MG63 (cell line): ENCODE measurements at places on chromosomes 5 and 9. TPM values are rescaled to one million over a fixed set of nuclear protein-coding genes. Genes with fewer than 3 reads are reported as not detected.

Gene WHRN
- total RNA-seq, result 1.9 and 2.1 TPM in 2 replicates

Gene SLC36A2
- total RNA-seq, result not detected in 2 replicates

Gene DBH
- total RNA-seq, result not detected in 2 replicates

Gene LCP2
- total RNA-seq, result not detected in 2 replicates

Gene ISOC1
- 13.1 and 22.7 TPM in 2 replicates for total RNA-seq

Gene KCNV2
- not detected in 2 replicates for total RNA-seq

Gene STPG3
- total RNA-seq, result not detected in 2 replicates

Gene ADRA1B
- total RNA-seq, result 0.25 and 0.56 TPM in 2 replicates

Gene P4HA2
- 71.0 and 96.8 TPM in 2 replicates for total RNA-seq

Gene SURF2
- 28.5 and 47.2 TPM in 2 replicates for total RNA-seq

Gene DAB2IP
- 6.8 and 7.3 TPM in 2 replicates for total RNA-seq

Gene GFI1B
- not detected in 2 replicates for total RNA-seq

Gene TEK
- 0.07 and 0.42 TPM in 2 replicates for total RNA-seq

Gene GPRIN1
- 21.0 and 32.2 TPM in 2 replicates for total RNA-seq

Gene SLC46A2
- not detected in 2 replicates for total RNA-seq

Gene CAMK4
- total RNA-seq, result 0.02 TPM in 1 of 2 replicates, not detected in the other

Gene TMEFF1
- total RNA-seq, result 8.8 TPM in 1 of 2 replicates, not detected in the other

Gene CPLANE1
- 5.2 and 6.5 TPM in 2 replicates for total RNA-seq

Gene RHOBTB3
- 74.7 and 99.2 TPM in 2 replicates for total RNA-seq

Gene CER1
- not detected in 2 replicates for total RNA-seq
